ENCODE measurements at places on chromosomes 6 and 20. TPM values are rescaled to one million over a fixed set of nuclear protein-coding genes. Genes with fewer than 3 reads are reported as not detected.

DNA sequence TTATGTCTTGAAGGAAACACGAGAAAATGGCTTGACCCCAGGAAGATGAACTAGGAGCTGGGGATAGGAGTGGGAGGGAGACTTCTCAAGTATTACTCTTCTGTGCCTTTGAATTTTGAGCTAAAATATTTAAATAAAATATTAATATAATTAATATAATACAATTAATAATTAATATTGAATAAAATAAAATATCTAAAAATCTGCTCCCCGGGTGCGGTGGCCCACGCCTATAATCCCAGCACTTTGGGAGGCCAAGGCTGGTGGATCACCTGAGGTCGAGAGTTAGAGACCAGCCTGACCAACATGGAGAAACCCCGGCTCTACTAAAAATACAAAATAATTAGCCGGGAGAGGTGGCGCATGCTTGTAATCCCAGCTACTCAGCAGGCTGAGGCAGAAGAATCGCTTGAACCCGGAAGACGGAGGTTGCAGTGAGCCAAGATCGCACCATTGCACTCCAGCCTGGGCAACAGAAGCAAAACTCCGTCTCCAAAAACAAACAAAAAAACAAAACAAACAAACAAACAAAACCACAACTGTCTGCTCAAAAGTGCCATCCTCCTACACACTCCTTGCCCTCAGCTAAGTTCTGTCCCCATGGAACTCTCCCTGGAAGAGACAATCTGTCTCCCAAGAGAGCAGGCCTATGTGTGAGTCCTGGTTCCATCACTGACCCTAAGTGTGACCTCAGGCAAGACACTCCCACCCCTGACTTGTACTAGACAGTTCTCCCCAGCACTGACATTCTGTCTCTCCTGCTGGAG is 13.7 kb upstream of the TRIB3 start:
- DNase-seq: no peak

- peak; percentile 54 for DNase-seq
Measured at GRCh38 chr6:69422475-69422874, 374.3 kb downstream of the LMBRD1 start.

DNA sequence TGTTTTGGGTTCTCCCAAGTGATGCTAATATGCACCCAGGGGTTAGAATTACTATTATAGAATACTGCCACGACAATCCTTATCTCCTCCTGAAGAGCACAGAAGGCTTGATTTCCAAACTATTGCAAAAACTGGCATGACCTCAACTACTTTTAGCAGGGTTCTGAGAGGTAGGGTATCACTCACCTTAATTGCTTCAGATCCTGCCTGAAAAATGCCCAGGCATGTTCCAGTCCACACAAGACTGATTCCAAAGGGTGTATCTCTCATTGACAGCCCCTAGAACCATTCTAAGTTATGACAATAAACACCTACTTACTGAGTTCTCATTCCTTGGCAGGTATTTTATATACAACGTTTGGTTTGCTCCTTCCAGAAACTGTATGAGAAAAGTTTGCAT is 5.0 kb upstream of the DSE start:
- DNase-seq: no peak

GRCh38 chr20:35901678-35902544 is 52.4 kb downstream of the SCAND1 start:
- no peak for DNase-seq

DNA sequence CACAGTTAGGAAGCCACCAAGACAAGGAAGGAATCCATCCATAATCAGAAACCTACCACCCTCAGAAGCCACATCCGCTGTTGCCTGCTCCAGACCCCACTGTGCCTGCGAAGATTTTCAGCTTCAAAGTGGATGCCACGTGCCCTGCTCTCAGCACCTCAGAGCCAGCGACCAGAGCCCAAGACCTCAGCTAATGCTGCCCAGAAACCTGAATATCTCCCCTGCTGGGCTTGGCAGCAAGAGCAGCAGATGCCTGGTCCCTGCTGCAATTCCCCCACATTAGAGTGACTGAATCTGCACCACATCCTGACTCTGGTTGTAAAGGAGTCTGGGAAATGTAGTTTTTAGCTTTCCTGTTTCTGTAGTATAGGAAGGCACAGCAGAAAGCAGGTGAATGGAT is 10.7 kb upstream of the ULBP3 start:
- DNase-seq: no peak

GRCh38 chr6:159978291-159979135 is 9.6 kb downstream of the IGF2R start:
- DNase-seq: no peak

The ZC2HC1B gene
- total RNA-seq: not detected

The PPP1R3D gene
- total RNA-seq: 12.2 TPM

The MOG gene
- 22.6 TPM for total RNA-seq
